ENCODE measurements at places on chromosomes 16 and 17.

GRCh38 chr17:71111934-71112333 lies 942.6 kb downstream of the KCNJ2 start:
- DNase-seq, result no peak

DNA sequence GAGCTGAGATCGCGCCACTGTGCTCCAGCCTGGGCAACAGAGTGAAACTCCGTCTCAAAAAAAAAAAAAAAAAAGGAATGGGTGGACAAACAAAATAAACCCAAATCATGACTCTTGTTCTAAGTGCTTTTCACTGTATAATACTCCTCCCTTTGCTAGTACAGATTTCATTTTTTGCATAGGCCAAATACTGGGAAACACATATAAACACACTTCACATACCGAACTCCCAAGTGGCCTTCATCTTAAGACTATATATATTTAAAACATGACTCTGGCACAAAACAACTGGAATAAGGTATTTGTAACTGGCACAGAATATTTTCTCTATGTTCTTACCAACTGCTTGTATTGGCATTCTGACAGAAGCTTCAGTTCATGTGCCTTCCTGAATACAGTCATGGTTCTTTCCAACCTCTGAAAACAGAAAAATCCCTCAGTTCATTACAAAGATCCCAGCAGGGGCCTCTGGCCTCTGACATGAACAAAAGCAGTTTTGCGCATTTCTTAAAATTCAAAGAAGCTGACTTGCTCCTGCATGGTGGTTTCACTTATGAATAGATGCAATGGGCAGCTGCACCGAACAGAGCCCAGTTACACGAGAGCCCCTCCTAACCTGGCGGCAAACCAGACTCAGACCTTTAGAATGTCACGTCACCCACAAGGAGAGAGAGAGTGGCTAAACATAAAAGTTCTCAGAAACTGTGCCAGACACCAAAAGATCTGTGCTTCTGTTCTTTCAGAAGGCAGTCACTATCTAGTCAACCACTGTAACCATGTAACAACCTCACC lies 19.1 kb upstream of the COPRS start:
- no peak for DNase-seq

DNA sequence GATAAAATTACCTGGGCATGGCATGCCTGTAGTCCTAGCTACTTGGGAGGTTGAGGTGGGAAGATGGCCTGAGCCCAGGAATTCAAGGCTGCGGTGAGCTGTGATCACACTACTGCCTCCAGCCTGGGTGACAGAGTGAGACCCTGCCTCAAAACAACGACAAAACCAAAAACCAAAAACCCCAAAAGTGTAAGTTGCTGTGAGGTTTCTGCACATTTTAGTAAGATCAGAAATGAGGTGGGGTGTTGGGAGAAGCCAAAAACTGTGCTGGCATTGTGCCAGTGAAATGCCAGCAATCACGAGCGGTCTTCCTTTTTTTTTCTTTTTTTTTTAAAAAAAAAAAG lies 114.6 kb downstream of the PITPNC1 start:
- DNase-seq, result no peak

- DNase-seq, result no peak
Observed at GRCh38 chr16:19520861-19521331, 1.0 kb downstream of the GDE1 start.

All from naive B cell (primary cell).